ENCODE measurements at places on chromosomes 12 and 14. TPM values are rescaled to one million over a fixed set of nuclear protein-coding genes. Genes with fewer than 3 reads are reported as not detected.

DNA sequence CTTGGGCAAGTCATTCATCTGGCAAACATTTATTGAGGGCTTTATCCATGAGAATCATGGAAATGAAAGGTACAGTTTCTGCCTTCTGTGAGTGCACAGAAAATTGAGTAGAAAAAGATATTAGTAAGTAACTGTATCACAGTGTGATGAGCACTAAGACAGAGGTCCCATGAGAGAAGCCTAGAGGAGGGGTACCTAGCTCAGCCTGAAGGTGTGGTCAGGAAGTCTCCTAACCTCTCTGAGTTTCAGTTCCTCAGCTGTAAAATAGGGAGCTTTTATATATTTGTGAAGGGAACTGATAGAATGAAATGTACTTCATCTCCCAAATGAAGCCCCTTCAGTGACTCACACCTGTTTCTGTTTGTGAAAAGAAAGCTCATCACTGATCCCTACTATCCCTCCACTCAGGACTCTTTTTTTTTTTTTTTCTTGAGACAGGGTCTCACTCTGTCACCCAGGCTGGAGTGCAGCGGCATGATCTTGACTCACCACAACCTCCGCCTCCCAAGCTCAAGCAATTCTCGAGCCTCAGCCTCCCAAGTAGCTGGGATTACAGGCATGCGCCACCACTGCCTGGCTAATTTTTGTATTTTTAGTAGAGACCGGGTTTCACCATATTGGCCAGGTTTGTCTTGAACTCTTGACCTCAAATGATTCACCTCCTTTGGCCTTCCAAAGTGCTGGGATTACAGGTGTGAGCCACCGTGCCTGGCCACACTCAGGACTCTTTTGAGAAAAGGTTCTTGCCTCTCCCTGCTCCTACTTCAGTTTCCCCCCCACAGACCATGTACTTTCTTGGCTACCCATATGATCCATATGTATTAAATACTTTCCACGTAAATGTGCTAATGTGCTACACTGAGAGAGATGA is 93.7 kb upstream of the FUT8 start:
- DNase-seq, result no peak

DNA sequence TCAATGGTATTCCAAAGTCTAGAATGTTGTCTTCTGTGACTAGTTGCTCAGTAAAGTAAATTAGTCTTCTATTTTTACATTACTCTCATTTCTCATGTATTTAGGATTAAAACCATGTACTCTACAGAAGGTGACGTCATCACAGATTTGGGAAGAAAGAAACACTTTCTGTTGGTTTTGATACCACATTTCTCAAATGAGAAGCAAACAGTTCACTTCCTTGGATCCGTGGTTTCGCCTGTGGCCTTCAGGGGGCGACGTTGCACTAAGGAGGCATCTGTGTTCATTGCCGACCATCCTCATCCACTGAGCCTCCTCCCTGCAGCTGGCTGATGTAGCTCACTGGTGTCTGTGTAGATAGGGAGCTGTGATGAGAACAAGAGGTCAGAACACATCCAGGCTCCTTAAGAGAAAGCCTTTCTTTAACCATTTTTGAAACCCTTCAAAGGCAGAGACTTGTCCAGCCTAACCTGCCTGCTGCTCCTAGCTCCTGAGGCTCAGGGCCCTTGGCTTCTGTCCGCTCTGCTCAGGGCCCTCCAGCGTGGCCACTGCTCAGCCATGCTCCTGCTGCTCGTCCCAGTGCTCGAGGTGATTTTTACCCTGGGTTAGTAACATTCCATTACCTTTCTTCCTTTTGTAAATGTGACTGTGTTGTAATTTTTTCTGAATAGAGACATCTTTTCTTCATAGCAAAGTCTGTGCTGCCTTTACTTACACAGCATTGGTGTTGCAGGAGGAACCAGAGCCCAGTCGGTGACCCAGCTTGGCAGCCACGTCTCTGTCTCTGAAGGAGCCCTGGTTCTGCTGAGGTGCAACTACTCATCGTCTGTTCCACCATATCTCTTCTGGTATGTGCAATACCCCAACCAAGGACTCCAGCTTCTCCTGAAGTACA is 220.6 kb upstream of the OR4E1 start:
- DNase-seq, result no peak

DNA sequence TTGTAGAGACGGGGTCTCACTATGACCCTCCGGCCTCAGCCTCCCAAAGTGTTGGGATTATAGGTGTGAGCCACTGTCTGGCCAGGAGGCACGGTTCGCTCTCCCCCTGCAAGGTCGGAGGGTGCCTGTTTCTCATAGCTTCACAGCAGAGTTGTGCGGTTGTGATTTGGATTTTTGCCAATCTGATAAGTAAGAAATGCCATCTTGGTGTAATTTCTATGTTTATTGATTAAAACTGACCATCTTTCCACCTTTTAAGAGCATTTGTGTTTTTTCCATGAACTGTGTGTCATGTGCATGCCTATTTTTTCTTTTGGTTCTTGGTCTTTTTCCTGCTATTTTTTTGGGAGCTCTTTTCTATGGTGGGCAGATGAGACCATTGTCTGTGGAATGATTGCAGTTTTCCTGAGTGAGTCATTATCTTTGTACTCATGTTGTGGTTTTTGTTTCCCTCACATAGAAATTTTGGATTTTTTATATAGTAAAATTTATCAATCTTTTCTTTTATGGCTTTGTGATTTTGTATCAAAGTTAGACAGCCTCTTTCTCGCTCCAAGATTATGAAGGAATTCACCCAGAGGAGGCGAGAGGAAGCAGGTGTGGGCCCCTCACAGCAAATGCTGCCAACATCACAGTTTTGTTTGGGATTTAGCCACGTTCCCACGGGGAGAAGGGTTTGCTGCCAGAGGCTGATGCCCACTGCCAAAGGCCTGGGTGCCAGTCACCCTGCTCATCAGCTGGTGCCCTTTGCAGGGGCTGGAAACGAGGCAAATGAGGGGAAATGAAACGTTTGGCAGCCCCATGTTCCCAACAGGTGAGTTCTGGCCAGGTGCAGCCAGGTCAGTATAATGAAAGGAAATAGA is 47.2 kb downstream of the RFX4 start:
- DNase-seq, result no peak

- DNase-seq, result no peak
Measured at GRCh38 chr12:66541426-66541825, 137.4 kb downstream of the GRIP1 start.

DNA sequence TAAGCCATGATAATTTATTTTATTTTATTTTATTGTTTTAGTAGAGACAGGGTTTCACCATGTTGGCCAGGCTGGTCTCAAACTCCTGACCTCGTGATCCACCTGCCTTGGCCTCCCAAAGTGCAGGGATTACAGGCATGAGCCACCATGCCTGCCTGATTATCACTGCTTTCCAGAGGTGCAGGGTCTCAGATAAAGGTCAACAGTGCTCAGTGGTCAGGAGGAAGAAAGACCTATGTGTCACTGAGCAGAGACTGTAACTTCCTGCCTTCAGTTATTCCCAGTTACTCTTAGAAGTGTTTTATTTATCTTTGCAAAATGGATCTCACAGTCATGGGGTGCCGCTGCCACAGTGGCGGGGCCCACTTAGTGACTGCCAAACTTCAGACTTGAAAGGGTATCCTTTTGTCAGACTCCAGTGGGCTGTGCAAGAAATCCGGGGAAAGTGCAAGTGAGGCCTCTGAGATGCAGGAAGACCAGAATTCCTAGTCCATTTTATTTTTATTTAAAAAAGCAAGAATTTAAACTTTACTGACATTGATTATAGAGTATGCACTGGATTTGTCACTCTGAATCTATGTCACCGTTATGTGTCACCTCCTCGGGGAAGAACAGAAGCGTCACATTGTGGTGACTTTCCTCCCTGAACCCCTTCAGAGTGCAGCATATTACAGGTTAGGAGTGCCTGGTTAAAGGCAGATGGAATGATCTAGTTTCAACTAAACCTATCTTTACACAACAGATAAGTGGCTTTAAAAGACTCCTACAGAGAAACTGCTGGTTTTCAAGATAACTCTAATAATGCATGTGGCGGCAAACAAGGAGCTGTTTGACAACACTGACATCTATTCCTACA is 59.1 kb upstream of the BICD1 start:
- no peak for DNase-seq

DNA sequence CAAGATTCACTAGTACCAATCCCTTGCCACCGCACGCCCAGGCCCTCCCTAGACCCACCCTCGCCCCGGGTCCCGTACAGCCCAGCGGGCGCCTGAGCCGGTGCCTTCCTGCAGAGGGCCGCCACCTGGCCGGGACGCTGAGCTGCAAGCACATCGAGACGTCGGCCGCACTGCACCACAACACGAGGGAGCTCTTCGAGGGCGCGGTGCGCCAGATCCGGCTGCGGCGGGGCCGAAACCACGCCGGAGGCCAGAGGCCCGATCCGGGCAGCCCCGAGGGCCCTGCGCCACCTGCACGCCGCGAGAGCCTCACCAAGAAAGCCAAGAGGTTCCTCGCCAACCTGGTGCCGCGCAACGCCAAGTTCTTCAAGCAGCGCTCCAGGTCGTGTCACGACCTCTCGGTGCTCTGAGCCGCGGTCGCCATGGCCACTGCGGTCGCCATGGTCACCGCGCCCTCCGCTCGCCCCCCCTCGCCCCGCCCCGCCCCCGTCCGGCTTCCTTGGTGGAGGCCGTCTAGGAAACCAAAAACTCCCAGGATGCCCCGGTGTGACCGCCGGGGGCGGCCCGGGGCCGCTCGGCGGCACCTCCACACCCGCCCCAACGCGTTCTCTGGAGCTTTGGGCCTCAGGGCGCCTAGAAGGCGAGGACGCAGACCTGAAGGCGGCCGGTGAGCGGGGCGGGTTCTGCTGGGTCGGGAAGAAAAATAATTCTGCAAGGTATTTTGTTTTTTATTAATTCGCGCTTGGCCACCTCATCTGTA is 3.7 kb downstream of the REM2 start:
- peak; percentile 91 for DNase-seq

GRCh38 chr12:25001311-25001710 is 52.4 kb upstream of the BCAT1 start:
- no peak for DNase-seq

The IGF1 gene
- total RNA-seq, result 193 TPM

The PLBD1 gene
- 24.8 TPM for total RNA-seq
